ENCODE measurements at places on chromosomes 1 and 21. TPM values are rescaled to one million over a fixed set of nuclear protein-coding genes. Genes with fewer than 3 reads are reported as not detected.
A peak's percentile ranks its signal among the peaks of the same experiment; 100 is the strongest.

ZNF436 gene
- 6.0 TPM for total RNA-seq

DTL gene
- total RNA-seq, result not detected

PTPRC gene
- total RNA-seq, result 1.7 TPM

PRAMEF2 gene
- not detected for total RNA-seq

FAM163A gene
- total RNA-seq, result not detected

RIPPLY3 gene
- total RNA-seq, result not detected

GRCh38 chr1:39317111-39317510, 112.6 kb downstream of the MACF1 start:
- no peaks in the 10 kb centered on the region for H3K27me3 ChIP-seq
- H3K4me3 ChIP-seq, result no peak overlapping the region
- no peak overlapping the region for H3K27ac ChIP-seq
- H3K36me3 ChIP-seq, result peaks cover 94% of the 10 kb centered on the region
- no peak for DNase-seq

- H3K27me3 ChIP-seq, result no peaks in the 10 kb centered on the region
- H3K4me3 ChIP-seq, result no peak overlapping the region
- no peaks in the 10 kb centered on the region for H3K4me1 ChIP-seq
- no peaks in the 10 kb centered on the region for H3K36me3 ChIP-seq
- DNase-seq, result no peak
These were observed 103.7 kb downstream of the GPATCH2 start for GRCh38 chr1:217527151-217527550.

DNA sequence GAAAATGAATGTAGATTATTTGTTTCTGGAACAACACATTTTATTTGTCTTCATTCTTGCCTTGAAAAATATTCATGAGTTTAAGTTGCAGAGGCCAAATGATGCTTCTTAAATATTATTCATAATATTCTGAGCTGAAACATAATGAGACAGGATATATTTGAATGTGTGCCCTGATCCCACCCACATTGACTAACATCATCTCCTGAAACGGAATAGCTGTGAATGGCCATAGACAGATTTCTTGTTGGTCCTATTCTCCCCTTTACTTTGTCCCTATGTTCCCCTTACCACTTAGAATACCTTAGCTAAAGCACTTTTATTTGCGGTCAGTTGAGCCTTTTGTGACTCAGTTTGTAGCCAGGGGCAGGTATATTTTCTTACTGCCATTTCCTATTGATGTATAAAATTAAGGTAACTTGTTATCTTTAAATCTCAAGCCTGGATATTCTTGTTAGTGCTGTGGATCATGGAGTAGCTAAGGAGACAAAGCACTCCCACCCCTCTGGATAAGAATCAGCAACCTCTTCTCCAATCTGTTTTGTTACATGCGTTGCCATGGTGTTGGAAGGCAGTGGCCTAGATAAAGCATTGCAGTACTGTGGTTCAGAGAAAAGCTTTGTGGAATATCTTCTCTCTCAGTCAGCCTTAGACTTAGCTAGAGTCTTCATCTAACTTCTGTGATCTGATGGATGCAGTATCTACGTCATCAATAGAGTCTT, 478.5 kb upstream of the DEPDC1 start:
- H3K27me3 ChIP-seq, result no peaks in the 10 kb centered on the region
- no peak overlapping the region for H3K27ac ChIP-seq
- DNase-seq, result no peak
- no peaks in the 10 kb centered on the region for H3K4me1 ChIP-seq
- no peak overlapping the region for H3K4me3 ChIP-seq
- no peaks in the 10 kb centered on the region for H3K36me3 ChIP-seq

GRCh38 chr21:44455524-44456213, 359 bp downstream of the LRRC3 start:
- no peaks in the 10 kb centered on the region for H3K36me3 ChIP-seq
- H3K27me3 ChIP-seq, result peaks cover 31% of the 10 kb centered on the region
- no peak overlapping the region for H3K27ac ChIP-seq
- H3K4me3 ChIP-seq, result peak overlapping the region; percentile 53
- DNase-seq, result no peak
- H3K4me1 ChIP-seq, result no peaks in the 10 kb centered on the region

DNA sequence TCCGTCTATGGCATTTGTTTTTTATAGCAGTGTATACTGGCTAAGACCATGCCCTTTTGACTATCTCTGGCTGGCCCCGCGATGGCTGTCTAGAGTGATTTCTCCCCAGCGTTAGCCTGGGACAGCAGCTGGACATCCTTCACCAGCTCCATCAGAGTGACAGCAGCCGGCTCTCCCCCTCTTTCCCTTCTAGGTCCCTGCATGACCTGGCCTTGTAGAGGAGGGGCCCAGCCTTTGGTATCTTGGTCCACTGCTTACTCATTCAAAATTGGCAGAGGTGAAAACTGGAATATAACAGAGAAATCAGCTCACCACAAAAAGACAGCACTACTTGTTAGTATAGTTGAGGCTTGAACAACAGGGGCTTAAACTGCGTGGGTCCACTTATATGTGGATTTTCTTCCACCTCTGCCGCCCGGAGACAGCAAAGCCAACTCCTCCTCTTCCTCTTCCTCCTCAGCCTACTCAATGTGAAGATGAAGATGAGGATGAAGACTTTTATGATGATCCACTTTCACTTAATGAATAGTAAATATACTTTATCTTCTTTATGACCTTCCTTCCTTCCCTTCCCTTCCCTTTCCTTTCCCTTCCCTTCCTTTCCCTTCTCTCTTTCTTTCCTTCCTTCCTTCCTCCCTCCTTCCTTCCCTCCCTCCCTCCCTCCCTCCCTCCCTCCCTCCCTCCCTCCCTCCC, 29.4 kb upstream of the B3GALNT2 start:
- no peaks in the 10 kb centered on the region for H3K36me3 ChIP-seq
- H3K27me3 ChIP-seq, result no peaks in the 10 kb centered on the region
- H3K4me1 ChIP-seq, result no peaks in the 10 kb centered on the region
- H3K4me3 ChIP-seq, result no peak overlapping the region
- DNase-seq, result no peak

GRCh38 chr1:194848846-194849245, 1662.4 kb upstream of the B3GALT2 start:
- no peaks in the 10 kb centered on the region for H3K4me1 ChIP-seq
- H3K27me3 ChIP-seq, result no peaks in the 10 kb centered on the region
- no peaks in the 10 kb centered on the region for H3K36me3 ChIP-seq
- no peak for DNase-seq
- no peak overlapping the region for H3K27ac ChIP-seq
- no peak overlapping the region for H3K4me3 ChIP-seq

GRCh38 chr1:20660363-20660762, 806 bp downstream of the DDOST start:
- peaks cover 43% of the 10 kb centered on the region for H3K4me1 ChIP-seq
- DNase-seq, result no peak
- peak overlapping the region; percentile 80 for H3K27ac ChIP-seq
- H3K4me3 ChIP-seq, result peak overlapping the region; percentile 99
- H3K36me3 ChIP-seq, result no peaks in the 10 kb centered on the region
- no peaks in the 10 kb centered on the region for H3K27me3 ChIP-seq

DNA sequence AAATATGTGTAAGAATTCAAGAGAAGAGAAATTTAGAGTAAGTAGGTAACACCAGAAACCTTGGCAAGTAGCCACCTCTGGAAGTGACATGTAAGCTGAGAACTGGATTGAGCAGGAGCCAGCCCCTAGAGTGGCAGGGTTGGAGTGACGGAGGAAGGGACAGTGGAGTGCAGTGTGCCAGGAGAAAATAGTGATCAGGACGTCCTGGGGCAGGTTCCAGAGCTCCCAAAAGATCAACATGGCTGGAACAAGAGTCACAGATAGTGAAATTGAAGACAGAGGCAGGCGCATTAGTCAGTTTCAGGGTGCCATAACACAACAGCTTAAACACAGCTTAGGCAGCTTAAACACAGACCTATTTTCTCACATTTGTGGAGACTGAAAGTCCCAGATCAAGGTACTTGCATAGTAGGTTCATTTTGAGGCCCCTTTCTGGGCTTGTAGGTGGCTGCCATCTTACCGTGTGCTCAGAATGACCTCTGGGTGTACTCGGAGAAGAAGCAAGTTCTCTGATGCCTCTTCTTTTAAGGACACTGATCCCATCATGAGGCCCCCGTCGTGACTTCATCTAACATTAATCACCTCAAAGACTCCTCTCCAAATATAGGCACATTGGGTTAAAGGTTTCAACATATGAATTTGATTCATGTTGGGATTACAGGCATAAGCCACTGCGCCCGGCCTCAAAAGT, 37.2 kb downstream of the GNPAT start:
- peaks cover 31% of the 10 kb centered on the region for H3K36me3 ChIP-seq
- DNase-seq, result peak; percentile 94
- H3K4me1 ChIP-seq, result peaks cover 28% of the 10 kb centered on the region
- peak overlapping the region; percentile 89 for H3K27ac ChIP-seq

- H3K27me3 ChIP-seq, result no peaks in the 10 kb centered on the region
- H3K27ac ChIP-seq, result no peak overlapping the region
- H3K36me3 ChIP-seq, result no peaks in the 10 kb centered on the region
- no peak for DNase-seq
- H3K4me3 ChIP-seq, result no peak overlapping the region
These were observed 23.4 kb downstream of the CNIH3 start for GRCh38 chr1:224639426-224639975.

Measured in gastrocnemius medialis (tissue), 4 donors.